Activated T-cell treated with anti-CD3 and anti-CD28 coated beads, Interleukin-2, amount 50 U/mL, for 72 hours (primary cell): ENCODE measurements at places on chromosomes 6 and 20. TPM values are rescaled to one million over a fixed set of nuclear protein-coding genes. Genes with fewer than 3 reads are reported as not detected.

The KPNA5 gene
- total RNA-seq: 17.6 TPM

The IL17A gene
- total RNA-seq: 2.8 TPM

The BFSP1 gene
- total RNA-seq: 0.23 TPM

The GABRR2 gene
- total RNA-seq: 0.74 TPM
